ENCODE measurements at places on chromosomes 6 and 20.

DNA sequence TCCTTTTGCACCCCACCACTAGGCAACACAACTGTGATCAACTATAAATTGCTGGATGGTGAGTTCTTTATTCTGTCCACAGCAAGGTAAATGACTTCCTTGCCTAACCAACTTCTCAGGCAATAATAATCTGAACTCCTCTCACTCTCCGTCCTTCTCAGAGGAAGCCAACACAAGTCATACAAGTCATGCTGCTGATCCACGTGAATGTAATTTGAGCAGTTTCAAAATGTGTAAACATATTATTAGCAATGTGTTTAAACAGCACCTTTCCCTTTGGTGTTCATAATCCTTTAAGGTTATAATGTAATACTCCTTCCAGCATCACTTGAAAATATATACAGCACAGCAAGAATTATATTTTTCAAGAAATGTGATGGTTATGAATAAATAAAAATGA, 127.9 kb downstream of the QRSL1 start:
- DNase-seq = no peak

DNA sequence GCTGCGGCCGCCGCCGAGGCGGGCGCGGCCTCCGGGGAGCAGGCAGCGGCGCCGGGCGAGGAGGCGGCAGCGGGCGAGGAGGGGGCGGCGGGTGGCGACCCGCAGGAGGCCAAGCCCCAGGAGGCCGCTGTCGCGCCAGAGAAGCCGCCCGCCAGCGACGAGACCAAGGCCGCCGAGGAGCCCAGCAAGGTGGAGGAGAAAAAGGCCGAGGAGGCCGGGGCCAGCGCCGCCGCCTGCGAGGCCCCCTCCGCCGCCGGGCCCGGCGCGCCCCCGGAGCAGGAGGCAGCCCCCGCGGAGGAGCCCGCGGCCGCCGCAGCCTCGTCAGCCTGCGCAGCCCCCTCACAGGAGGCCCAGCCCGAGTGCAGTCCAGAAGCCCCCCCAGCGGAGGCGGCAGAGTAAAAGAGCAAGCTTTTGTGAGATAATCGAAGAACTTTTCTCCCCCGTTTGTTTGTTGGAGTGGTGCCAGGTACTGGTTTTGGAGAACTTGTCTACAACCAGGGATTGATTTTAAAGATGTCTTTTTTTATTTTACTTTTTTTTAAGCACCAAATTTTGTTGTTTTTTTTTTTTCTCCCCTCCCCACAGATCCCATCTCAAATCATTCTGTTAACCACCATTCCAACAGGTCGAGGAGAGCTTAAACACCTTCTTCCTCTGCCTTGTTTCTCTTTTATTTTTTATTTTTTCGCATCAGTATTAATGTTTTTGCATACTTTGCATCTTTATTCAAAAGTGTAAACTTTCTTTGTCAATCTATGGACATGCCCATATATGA, 3.2 kb downstream of the MARCKS start:
- peak; percentile 38 for DNase-seq

GRCh38 chr6:14086701-14087100, 30.9 kb upstream of the CD83 start:
- DNase-seq = no peak

- DNase-seq = peak; percentile 48
These were observed at the start of gene RGS19 for GRCh38 chr20:64079273-64080012. RGS19 (minus strand) TSS chr20:64079518; CDS start chr20:64076886, 2,632 bp downstream.

DNA sequence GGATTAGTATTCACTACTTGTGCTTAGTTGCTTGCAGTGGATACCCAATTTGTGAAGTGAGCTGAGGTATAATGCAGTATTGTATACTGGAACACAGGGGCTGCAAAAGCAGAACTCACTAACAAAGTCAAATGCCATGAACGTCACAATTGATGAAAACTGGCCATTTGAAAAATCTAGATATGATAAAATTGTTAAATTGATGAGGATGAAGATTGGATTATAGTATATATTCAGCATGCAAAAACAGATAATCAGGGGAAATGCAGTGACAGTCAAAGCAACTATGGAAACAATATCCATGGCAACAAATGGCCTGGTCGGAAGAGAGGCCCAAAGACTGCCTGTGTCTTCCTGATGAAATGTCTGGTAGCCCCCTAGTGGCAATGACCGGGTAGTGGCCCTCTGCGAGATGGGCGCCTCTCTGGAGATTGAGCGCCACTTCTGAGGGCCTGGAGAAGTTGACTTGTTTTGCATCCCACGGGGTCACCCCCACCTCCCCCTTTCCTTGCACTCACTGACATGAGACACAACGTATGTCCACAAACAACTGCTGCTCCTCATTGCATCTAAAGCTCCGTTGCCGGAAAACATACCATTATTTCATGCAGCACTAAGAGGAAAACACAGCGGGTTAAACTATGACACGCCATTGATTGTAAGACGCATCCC, 43.6 kb downstream of the C6orf15 start:
- peak; percentile 88 for DNase-seq

GRCh38 chr6:40722091-40722490, 134.9 kb upstream of the LRFN2 start:
- DNase-seq = no peak

DNA sequence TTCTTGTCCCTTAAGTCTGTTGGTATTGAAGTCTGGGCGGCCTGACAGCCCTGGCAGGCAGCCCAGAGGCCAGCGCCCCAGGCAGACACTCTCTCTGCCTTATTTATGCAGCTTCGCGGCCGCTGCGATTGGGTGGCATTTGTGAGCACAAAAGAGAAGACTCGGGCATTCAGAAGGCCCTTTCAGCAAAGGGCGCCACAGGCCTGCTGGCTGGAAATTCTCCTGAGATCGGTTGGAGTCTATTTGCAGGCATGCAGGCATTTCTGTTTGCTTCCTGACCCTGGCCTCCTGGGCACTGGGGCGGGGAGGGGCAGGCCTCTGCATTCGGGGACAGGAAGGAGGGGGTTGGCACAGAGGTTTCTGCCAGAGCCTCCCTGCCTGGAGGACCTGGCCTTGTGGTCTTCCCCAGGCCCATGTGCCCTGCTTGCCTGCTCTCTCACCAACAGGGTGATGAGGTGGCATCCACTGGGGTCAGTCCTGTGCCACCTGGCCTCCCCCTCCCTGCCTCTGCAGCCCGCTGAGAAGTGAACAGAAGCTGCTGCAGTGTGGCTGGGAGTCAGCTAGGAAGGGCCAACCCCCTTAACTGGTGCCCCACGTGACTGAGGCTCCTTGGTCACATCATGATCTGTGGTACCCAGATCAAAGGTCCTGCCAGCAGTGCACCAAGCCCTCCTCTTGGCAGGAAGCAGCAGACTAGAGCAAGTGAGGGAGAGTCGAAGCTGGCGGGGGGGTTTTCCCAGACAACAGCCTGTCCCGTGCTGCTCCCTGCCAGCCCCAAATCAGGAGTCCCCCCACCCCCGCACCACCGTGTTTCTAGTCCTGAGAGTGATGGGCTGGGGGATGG, 16.6 kb upstream of the CCDC167 start:
- peak; percentile 80 for DNase-seq

DNA sequence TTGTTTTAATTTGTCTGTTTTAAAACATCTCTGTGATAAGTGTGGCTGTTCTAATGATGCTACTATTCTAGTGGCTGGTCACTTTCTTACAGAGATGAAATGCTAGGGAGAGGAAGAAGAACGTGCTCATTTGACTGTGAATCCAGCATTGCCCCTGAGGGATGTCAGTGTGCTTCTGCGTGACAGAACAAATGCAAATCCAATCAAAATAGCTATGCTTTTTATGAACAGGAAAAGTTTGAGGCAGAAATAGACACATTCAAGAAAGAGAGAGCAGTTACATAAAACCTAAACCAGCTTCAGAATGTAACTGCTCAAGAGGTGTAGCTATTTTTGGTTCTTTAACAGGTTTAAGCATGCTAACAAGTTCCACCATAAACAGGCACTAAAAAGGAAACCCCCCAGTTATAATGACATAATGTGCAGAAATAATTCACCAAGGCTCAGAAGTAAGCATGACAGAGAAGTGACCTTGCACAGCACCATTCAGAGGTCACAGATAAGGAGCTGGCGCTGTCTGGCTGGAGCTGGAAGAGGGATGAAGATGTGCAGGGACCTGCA, 385.3 kb downstream of the EPM2A start:
- DNase-seq = peak; percentile 72

DNA sequence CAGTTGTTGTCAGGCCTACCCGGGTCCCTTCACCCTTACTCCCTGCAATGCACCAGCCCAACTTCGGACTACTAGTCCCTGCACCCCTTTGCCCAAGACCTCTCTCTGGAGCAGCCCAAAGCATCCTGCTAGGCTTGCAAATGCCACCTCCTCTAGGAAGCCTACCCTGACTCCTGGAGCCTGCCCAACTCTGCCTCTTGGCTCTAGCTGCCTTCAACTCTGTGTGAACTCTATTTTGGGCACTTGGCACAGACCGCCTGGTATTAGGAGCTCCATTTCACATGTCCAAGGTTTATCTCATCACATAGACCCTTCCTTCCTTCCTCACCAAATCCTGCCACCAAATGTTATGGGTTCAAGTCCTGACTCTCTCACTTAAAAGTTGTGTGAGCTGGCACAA, 80.6 kb downstream of the MDGA1 start:
- DNase-seq = no peak

DNA sequence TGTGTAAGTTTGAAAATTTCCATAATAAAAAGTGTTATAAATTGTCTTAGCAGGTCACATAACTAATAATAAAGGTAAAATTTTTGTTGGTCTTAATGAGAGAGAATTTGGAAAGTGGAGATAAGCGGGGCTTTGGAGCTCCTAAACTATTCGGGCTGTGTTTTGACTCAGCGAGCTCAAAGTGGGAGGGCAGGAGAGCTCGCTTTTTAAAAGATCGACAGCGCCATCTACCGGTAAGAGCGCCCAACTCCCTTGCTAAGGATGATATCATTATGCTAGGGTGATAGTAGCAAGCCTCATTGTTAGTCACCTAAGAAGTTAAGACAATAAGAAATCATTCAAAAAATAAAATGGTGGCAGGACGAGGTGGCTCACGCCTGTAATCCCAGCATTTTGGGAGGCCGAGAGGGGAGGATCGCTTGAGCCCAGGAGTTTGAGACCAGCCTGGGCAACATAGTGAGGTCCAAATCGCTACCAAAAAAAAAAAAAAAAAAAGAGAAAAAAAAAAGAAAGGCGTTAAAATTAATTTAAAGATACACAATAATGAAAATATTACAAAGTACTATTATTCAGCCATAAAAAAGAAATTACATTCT, 24.8 kb downstream of the C6orf15 start:
- peak; percentile 81 for DNase-seq
